ENCODE measurements at places on chromosomes 3 and 15.
A peak's percentile ranks its signal among the peaks of the same experiment; 100 is the strongest.

- DNase-seq: no peak
These were observed 3.1 kb downstream of the MAP3K13 start for GRCh38 chr3:185366074-185366335.

DNA sequence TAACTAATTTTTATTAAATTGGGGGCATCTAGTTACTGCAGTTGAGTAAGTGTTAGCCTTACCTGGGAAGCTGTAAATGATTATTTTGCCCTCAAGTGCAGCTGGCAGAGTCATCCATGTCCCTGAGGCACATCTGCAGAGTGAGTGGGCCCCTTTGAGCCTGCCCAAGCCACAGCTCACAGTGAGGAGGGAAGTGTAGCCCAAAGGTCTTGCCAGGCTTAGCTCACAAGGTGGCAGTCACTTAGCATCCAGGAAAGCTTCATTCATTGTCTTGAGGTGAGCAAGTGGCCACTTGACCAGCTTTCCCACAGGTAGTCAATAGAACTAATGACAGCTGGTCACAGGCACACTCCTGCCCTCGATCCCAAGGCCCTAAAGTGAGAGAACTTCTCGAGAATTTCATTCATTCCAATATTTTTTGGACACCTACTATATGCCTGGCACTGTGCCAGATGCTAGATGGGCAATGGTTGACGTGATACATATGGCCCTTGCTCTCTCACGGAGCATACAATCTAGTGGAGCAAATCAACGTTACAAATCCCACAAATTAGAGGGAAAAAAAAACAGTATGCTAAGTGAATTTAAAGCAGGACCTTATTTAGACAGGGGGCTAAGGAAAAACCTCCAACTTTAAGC lies 163.3 kb upstream of the IL12A start:
- no peak for DNase-seq

GRCh38 chr3:47433796-47434195 lies 41.9 kb downstream of the SCAP start:
- no peak for DNase-seq

- no peak for DNase-seq
These were observed 42.8 kb downstream of the GRIP2 start for GRCh38 chr3:14497321-14497720.

DNA sequence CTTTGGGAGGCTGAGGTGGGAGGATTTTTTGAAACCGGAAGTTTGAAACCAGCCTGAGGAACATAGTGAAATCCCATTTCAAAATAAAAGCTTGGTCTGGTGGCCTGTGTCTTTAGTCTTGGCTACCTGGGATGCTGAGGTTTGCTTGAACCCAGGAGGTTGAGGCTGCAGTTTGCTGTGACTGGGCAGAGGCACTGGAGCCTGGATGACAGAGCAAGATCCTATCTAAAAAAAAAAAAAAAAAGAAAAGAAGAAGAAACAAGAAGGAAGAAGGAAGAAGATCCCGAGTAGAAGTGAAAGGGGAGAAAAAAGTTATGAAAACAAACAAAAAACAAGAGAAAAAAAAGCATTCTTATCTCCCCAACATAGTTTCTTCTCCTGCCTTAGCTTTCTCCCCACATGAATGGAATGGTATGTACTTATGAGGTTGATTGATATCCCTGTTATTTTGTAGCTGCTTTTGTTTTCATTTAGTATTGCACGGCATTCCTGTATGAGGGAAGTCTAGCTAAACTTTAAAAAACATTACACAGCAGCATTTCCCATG lies 42.4 kb downstream of the TMEM40 start:
- DNase-seq: no peak

DNA sequence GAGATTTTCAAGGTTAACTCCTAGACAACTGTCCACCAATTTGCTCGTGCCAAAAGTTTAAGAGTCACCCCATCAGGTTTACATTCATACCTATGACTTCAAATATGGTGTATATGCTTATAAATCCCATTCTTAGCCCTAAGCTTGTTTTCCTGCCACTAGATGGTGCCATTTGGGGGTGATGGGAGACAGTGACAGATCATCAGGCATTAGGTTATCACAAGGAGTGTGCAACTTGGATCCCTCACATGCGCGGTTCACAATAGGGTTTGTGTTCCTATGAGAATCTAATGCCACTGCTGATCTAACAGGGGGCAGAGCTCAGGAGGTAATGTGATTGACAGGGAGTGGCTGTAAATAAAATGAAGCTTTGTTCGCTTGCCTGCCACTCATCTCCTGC lies 182.7 kb downstream of the CNTN6 start:
- DNase-seq: no peak

GRCh38 chr3:87873136-87873535 lies 185.7 kb downstream of the CGGBP1 start:
- no peak for DNase-seq

DNA sequence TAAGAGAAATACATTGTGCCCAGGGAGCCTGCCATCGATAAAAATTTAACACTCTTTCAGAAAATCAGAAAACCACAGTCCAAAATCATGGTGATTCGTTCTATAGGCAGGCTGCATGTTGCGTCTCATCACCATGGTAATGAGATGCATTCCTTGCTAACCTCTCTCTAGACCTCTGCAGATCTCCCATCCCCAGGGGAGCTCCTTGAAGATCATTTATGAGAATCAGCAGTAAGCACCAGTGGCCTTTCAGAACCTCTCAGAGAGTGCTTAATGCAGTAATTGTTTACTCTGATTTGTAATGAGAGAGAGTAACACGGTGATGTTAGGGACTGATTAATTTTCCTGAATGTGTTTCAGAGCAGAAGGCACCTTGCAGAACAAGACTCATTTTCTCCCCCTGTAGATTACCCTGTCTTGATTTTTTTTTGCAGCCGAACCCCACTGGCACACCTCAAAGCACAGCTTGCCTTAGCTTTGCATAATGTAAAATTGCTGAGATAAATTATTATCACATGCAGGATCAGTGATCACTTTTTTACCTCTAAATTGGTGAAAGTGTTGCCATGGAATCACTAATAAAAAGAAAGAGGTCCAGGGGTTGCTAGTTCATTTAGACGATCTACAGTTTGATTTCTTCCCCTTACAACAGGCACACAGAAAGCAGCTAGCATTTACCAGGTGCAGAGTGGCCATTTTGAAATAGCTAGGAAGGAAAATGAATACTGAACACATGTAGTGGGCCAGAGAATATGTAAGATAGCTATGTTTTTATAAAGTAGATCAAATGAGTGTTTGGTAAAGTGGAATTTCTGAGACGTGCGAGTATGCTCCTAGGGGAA lies 98.9 kb upstream of the CHL1 start:
- no peak for DNase-seq

- no peak for DNase-seq
These were observed 36.7 kb downstream of the SPESP1 start for GRCh38 chr15:68966996-68967395.

- DNase-seq: peak; percentile 60
These were observed 1.6 kb downstream of the STRA6 start for GRCh38 chr15:74200871-74201419.

DNA sequence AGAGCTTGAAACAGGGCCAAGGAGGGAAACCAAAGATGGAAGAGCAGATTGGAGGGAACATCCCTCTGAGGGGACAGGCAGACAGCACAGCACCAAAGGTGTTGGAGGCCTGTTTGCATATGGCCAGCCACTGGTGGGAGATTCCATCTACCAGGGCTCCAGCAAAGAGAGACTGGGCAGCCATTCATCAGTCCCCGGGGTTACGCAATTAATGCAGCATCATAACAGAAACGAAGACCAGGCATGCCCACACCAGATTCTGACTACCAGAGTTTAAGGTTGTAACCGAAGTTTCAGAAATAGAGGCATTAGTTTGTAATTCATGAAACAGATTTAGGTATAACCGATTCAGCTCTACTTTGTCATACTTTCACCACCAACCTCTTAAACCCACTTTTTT lies 58.1 kb downstream of the COL8A1 start:
- no peak for DNase-seq

DNA sequence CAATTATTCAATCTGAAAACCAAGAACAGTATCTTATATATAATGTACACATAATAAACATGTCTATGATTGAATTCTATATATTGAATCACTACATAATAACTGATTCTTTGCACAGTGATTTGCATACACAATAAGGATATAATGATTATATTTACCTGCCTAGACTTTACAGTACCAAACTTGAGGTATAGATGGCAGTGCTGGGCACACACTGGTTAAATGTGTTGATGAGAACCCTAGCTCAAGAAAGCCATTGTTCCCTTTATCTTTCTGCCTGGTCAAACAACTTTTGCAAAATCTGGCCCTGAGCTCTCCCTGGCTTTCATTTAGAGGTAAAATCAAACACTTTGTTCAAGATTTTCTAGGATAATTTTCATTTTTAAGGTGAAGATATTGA lies 697.7 kb downstream of the TUSC7 start:
- no peak for DNase-seq

DNA sequence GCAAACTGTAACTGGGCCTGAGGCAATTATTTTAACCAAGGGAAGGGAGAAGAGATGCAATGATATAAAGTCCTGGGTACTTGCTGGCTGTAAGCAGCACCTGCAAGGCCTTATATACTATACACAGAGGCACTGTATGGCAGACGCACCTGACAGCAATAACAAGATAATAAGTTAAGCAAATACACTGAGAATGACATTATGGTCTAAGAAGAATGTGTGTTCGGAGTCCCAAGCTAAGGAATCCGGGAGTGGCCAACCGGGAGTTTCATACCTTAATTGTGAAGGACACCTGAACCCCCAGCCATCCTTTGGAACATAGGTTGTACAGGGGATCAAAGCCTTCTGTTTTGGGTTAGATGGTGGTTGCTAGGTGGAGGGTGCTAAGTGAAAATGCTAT lies 13.7 kb downstream of the FAM240A start:
- DNase-seq: no peak

- no peak for DNase-seq
These were observed 131.7 kb upstream of the FAM3D start for GRCh38 chr3:58798312-58798711.

DNA sequence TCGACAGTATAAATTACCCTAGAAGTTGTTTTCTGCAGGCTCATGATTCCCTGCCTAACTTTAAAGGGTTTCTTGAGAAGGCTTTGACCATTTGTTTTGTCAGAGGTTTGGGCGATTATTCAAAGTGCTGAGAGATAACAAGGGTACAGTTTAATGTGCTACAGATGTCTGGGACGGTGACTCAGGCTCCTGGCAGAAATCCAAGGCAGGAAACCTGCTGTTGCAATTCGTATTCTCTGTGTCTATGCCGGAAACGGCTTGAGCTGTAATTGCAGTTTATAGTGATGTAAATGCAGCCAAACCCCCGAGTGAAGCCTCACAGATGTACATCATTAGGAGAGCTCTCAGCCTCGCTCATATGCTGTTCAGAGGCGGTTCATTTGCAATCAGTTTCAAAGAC lies 65.6 kb downstream of the SYNPR start:
- DNase-seq: peak; percentile 98

DNA sequence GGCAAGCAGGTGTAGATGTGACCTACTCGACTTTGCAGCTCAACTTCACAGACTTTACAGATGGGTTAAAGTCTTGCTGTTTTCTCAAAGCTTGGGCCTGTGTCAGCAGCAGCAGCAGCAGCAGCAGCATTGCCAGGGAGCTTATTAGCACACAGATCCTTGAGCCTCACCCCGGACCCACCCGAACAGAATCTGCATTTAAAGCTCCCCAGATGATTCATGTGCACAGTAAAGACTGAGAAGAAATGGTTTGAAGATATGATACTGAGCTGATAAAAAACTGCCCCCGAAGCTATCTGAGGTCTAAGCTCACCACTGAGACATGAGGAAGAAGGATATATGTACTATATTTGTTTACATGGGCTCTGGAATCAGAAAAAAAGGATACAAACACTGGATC lies 231.7 kb downstream of the ARPP21 start:
- DNase-seq: no peak

GRCh38 chr3:113249111-113249510 lies 37.8 kb downstream of the BOC start:
- no peak for DNase-seq

GRCh38 chr3:36557021-36557707 lies 176.9 kb downstream of the STAC start:
- DNase-seq: no peak

DNA sequence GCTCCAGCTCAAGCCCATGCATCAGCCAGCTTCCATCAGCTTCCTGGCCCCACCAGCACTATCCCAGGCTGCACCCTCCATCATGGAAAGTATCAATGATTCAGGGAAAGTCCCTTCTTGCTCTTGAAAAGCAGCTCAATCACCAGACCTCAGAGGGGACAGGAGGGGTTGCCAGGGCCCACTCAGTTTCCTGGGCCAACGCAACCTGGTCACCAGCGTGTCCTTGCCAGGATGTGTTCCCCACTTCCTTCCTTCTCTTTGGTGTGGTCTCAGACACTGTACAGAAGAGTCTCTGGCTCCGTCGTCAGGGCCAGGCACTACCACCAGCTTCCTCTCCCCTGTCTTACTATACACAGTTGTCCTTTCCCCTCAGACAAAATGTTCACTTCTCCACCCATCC lies 3.0 kb downstream of the HDC start:
- DNase-seq: no peak

- no peak for DNase-seq
These were observed 35.4 kb upstream of the TRIM71 start for GRCh38 chr3:32782407-32782806.

- no peak for DNase-seq
These were observed 179.3 kb downstream of the POTEB3 start for GRCh38 chr15:21260966-21261395.

- no peak for DNase-seq
These were observed 10.3 kb downstream of the CHD2 start for GRCh38 chr15:92910451-92910850.

- no peak for DNase-seq
These were observed 46.6 kb upstream of the SSR3 start for GRCh38 chr3:156601497-156601896.

DNA sequence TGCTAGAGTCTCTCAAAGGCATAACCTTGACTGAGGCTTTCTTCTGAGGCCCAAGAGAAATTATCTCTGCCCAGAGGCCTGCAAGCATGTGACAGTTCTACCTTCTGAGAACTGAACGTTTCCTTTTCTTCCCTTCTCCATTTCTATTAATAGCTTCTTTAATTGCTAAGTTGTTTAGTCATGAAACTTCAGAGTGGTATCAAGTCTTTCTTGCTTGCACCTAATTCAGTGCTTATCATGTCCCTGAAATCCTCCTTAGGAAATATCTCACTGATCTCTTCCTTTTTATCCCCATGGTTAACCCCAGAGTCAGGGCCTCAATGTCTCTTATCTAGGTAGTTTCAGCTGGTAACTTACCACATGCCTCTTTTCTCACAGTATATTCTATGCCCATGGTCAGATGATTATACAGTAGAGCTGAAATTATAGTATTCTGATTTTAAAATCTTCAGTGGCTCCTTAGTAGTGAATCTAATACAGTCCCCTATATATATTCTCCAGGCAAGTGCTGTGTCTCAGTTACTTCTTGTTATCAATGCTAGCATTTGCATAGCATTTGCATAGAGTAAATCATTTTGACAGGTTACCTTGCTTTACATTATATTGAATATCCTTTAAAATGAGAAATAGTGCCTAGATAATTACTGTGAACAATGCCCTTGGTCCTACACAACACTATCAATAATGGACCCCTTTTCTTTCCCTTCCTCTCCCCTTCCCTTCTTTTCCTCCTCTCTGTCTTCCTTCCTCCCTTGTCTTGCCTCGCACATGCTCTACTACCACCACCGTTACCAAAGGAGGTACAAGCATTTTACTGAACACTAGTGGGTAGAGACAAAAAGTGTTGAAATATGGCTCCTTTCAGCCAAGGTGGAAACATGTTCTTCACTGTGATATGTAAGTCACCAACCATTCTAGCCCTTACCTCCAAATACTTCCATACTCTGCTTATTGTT lies 33.0 kb downstream of the KBTBD8 start:
- no peak for DNase-seq

- no peak for DNase-seq
These were observed 135.2 kb upstream of the SLC6A11 start for GRCh38 chr3:10680796-10681195.

GRCh38 chr3:2713923-2714322 lies 396.3 kb downstream of the IL5RA start:
- DNase-seq: no peak
